ENCODE measurements at places on chromosomes 3 and 15.

DNA sequence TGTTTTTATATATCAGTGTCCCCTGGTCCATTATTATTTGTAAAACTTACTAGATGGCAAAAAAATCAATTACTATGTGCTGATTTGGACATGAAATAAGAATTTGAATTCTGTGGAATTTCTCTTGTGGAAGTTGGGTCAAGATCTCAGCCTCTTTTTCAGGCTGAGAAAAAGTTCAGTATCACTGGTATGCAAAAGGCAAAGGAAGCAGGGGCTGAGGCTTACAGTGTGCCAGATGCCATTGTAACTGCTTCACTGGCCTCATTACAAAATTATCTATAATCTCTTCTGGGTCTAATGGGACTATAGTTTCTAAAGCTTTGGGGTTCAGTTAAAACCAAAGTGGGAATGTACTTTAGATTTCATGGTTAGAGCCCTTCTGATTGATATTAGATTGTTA lies 125.9 kb upstream of the SLC7A14 start:
- no peak for DNase-seq

- DNase-seq: no peak
These were observed 230.2 kb upstream of the ADAMTS9 start for GRCh38 chr3:64917914-64918453.

- DNase-seq: no peak
These were observed 2.8 kb downstream of the TOP2B start for GRCh38 chr3:25661694-25662437.

- no peak for DNase-seq
These were observed 936.8 kb downstream of the MCTP2 start for GRCh38 chr15:95168152-95168551.

DNA sequence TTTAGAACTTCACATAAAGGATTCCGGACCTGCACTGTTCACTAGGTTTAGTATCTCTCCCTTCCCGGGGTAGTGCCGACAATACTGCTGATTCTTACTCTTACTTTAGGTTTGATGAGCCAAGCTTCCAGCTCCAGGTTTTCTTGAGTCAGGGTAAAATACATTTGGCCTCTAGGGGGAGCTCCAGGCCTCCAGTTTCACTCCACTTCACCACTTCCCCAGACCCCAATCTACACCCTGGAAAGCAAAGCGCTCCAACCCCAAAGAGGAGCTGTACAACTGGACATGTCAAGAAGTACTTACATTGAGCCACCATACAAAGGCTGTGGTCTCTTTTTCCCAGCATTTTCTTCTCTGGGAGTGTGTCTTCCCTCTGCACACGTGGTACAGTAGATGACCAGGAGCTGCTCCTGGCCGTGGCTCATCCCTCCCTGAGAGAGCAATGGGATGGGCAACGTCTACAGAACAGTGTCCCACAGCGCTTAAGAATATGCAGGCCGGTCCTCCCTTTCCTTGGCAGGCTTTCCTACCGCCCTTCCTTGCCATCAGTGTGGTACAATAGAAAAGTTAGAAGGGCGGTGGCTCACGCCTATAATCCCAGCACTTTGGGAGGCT lies 93.9 kb upstream of the CCDC80 start:
- DNase-seq: peak; percentile 60

GRCh38 chr3:37991823-37992222 lies 1.2 kb downstream of the VILL start:
- DNase-seq: no peak

- no peak for DNase-seq
These were observed 85.8 kb downstream of the KCNAB1 start for GRCh38 chr3:156206157-156206556.

- no peak for DNase-seq
These were observed 99.3 kb downstream of the SENP2 start for GRCh38 chr3:185685231-185686035.

- no peak for DNase-seq
These were observed 24.3 kb upstream of the ANP32A start for GRCh38 chr15:68844856-68845550.

Data from stimulated activated naive CD8-positive, alpha-beta T cell treated with anti-CD3 and anti-CD28 coated beads, Interleukin-15, amount 100 ng/mL, for 72 hours (primary cell).